WTC11 (cell line): ENCODE measurements at places on chromosomes 16 and 17. TPM values are rescaled to one million over a fixed set of nuclear protein-coding genes. Genes with fewer than 3 reads are reported as not detected.

DNA sequence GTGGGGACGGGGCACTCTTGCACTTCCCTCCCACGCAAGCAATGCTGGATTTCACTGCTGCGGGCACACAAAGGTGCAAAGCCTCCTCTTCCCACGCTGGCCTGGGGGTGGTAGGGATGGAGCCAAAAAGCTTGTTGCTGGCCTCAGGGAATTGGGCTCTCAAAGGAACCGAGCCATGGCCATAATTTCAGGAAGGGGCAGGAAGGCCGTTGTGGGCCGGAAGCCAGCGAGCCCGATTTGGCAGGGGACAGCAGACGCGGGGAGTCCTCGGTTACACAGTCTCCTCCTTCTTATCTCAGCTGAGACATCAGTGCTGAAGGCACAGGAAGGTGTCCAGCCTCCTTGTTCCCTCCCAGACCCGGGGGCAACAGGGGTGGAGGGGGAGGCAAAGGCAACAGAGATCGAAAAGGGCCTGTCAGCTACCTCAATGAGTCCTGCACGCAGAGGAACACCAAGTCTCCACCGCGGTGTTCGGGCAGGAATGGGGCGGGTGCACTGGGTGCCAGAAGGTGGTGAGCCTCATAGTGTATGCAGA, 59.5 kb downstream of the SLFN11 start:
- peaks cover 34% of the 10 kb centered on the region for H3K4me1 ChIP-seq
- H3K27ac ChIP-seq: no peak overlapping the region
- H3K27me3 ChIP-seq: peaks cover 45% of the 10 kb centered on the region
- DNase-seq: peak; percentile 14
- no peaks in the 10 kb centered on the region; the same call in 1 of the 2 replicates for H3K36me3 ChIP-seq

DNA sequence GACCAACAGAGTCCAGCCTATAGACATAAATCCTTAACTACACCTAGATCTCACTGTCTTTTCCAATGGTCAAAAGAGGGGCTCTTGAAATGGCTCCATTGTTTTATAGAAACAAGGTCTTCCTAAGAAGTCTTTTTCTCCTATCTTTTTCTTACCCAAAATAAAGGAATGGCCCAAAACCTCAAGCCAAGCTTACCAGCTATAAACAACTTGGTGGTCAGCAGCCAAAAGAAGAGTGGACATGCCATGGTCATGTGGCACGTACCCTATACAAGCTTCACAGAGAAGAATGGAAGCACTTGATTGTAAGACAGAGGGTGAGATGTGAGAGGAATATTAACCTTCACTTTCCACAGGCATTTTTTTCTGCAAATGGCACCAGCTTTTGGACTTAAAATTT, 82.1 kb upstream of the GNAO1 start:
- no peak overlapping the region for H3K4me3 ChIP-seq
- no peak overlapping the region for H3K27ac ChIP-seq
- H3K4me1 ChIP-seq: peaks cover 41% of the 10 kb centered on the region
- no peak for DNase-seq

Gene PPP1R27
- total RNA-seq: not detected in 3 replicates

Gene BEAN1
- total RNA-seq: 0.07 TPM in 1 of 3 replicates, not detected in the others
